Activated naive CD4-positive, alpha-beta T cell treated with anti-CD3 and anti-CD28 coated beads for 36 hours (primary cell): ENCODE measurements at places on chromosomes 5 and 9.

DNA sequence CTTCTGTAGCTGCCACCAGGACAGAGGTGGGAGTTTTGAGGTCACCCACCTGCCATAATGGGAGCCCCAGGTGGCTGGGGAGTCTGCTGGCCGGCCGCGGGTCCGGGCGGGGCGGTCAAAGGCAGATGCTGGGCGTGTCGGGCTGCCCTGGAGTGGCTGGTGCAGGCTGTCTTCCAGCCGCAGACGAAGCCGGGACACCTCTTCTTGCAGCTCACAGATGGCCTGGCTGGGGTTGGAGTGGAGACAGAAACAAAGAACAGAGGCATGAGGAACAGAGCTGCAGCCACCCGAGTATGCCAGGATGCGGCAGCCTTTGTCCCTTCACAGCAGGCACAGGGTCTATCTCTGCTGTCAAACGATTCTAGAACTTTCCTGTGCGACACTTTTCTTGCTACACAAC is 18.0 kb downstream of the ORM2 start:
- no peak for DNase-seq

DNA sequence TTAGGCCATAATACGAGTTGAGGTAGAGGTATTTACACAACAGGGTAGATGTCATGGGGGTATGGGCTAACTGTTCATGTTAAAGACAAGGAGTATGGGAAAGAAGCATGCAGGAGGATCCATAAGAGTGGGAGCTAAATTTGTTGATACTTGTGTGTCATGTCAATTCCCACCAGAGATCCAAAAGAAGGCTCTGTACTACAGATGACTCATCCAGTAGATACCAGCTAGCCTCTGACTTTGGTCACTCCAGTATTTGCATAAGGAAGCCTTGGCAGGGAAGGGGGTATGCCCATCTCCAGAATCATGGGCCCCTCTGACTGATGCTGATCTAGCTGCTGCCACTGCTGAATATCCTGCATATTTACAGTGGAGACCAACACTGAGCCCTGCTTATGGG is 743.7 kb upstream of the GRAMD2B start:
- DNase-seq = no peak

DNA sequence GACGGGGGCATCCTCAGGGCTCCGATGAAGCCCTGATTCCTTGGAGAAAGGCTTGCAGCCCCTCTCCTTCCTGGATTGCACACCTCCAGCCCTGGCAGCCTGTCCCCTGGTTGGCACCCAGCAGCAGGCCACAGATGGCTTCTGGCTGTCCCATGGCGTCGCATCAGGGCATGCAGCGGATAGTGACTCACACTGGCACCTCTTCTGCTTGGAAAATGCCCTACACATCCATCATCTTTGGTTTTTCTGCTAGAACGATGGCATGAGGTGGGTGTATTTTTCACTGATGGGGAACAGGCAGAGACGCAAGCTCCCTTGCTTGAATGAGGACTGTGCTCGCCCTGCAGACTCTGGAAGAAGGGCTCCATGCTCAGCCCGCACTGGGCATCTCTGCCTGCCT is 23.2 kb upstream of the IER5L start:
- no peak for DNase-seq

DNA sequence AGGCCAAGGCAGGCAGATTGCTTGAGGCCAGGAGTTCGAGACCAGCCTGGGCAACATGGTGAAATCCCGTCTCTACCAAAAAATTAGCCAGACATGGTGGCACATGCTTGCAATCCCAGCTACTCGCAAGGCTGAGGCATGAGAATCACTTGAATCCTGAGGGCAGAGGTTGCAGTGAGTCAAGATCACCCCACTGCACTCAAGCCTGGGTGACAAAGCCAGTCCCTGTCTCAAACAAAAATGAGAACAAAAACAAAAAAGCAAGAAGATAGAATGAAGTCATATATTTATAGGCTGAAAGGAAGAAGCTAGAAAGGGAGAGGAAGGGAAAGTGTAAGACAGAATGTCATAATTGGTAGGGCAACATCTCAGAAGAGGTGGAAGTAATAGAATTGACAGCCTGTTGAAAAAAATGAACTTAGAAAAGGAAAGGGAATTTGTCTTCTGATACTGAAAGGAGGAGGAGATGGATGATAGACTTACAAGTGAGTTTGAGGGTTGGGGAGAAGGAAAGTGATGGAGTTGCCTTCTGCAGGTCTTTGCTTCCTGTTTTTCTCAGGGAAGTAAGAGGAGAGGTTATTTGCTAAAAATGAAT is 32.2 kb downstream of the CARD6 start:
- DNase-seq = no peak

GRCh38 chr5:66538126-66538525 is 58.1 kb upstream of the MAST4 start:
- DNase-seq = no peak

DNA sequence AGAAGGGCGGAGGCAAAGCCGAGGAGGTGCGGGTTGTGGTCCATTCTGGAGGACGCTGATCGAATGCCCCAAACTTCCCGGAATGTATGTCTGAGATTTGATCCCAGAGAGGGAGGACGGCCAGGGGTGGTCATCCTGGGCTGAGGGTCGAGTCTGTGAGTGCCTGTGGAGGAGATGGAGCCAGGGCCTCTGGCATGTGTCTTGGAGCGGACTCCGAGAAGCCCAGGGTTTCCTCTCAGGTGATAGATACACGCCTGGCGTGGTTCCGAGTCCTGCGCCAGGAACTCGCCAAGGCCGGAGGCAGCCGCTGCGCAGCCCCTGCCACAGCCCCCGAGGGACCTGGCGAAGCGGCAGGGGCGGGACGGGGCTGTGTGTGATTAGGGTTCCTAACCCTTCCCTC is 363 bp downstream of the ZNF454 start:
- DNase-seq = no peak

- DNase-seq = no peak
These were observed 42.3 kb downstream of the TGFBR1 start for GRCh38 chr9:99147177-99147576.

DNA sequence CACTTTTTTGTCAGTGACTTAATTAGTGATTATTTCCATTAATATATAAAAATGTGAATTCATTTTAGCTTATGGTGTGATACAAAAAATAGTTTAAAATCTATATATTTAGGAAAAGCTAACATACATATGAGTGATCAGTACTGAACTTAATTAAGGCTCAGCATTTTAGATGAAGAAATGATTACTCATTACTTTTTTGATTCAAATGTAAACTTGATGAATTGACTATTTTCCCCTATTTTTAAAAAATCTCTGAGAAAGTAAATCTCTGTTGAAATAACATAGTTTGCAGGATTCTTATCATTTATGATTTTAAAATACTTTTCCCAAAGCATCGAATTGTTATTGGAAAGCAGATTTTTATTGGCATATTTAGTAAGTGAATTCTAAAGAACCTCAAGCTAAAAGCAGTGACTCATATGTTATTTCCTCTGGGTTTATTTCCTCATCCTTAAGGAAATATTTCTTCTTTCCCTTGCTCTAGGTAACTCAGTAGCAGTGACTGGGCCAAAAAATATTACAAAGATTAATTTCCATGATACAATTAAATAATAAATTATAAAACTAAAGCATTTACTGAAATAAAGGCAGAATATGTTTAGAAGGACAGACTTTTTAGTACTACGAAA is 290.6 kb downstream of the FER start:
- no peak for DNase-seq

DNA sequence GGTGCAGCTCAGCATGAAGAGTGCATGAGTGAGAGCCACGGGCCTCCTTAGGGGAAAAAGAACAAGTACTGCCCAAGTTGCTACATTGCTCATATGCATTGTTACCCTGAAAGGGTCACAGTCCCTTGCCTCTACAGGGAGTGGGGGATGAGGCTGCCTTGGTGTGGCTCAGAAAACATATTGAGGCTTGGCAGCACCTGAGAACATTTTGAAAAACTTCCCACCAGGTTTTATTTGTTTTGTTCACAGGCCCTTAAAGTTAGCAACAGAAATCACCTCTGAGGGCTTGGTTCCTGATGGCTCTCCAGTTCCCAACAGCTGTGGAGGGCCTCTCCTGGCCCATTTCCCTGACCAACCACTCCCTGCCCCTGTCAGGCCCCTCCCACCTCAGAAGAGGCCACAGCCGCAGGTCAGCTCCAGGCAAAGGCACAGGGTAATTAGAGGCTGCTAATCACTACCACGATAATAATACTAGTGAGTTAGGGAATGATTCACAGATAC is 90.7 kb upstream of the ADRA1B start:
- DNase-seq = no peak
